Thymus (tissue), 14 donors: ENCODE measurements at places on chromosomes 12 and 14. TPM values are rescaled to one million over a fixed set of nuclear protein-coding genes. Genes with fewer than 3 reads are reported as not detected.

DNA sequence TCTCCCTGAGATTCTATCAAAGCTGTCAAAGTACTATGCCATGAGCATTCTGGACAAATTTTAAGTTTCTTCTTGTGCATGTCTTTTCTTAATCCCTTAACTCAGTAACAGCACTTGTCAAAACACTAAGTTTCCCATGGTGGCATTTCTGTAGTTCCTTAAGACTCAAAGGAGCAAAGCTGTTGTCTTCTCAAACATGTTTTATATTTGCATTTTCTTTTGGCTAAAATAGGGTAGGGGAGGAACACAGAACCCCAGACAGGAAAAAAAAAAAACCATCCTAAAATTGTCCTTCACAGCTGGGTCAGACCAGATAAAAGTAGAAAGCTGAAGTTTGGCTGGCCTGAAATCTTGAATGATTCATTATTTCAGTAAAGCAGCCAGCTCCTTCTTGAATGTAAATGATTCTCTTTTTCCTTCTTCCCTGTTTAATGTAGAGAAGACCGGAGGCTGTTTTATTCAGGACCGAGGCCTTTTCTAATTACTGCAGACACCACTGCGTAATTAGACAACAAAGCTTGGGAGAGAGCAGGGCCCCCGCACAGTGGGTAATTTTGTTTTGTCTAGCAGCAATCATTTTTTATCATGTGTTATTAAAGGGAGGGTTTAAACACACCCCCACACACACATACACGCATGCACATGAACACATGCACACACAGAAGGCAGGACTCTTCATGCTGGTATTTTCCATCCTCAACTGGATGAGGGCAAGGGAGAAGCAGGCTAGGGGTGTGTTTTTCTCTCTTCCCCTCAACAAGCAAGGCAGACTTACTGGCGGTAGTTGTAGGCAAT is 51.0 kb downstream of the PAH start:
- H3K27me3 ChIP-seq, result no peaks in the 10 kb centered on the region
- H3K4me1 ChIP-seq, result no peaks in the 10 kb centered on the region
- no peak overlapping the region for H3K4me3 ChIP-seq
- no peak overlapping the region for H3K27ac ChIP-seq
- H3K36me3 ChIP-seq, result no peaks in the 10 kb centered on the region

GRCh38 chr12:4296751-4297150 is 23.2 kb downstream of the CCND2 start:
- DNase-seq, result no peak
- H3K27me3 ChIP-seq, result no peaks in the 10 kb centered on the region

DNA sequence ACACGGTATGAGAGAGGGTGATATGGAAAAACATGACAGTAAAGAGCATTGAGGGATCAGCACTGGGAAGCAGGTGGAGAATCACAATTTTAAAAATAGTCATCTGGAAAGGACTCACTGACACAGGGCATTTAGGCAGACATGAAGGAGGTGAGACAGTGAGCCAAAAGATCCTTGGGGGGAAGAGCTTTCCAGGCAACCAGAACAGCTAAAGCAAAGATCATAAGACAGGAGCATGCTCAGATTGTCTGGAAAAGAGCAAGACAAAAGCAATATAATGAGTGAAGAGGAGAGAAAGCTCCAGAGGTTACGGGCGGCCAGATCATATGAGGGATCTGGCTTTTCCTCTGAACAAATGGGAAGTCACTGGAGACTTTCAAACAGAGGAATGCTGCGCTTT is 63.9 kb downstream of the DENND5B start:
- H3K27ac ChIP-seq, result no peak overlapping the region
- H3K4me1 ChIP-seq, result no peaks in the 10 kb centered on the region
- H3K36me3 ChIP-seq, result no peaks in the 10 kb centered on the region
- no peak overlapping the region for H3K4me3 ChIP-seq
- H3K27me3 ChIP-seq, result no peaks in the 10 kb centered on the region

PRICKLE1 gene
- 1.4 TPM for total RNA-seq

C12orf56 gene
- total RNA-seq, result 3.7 TPM
